ENCODE measurements at places on chromosomes 12 and 14.

DNA sequence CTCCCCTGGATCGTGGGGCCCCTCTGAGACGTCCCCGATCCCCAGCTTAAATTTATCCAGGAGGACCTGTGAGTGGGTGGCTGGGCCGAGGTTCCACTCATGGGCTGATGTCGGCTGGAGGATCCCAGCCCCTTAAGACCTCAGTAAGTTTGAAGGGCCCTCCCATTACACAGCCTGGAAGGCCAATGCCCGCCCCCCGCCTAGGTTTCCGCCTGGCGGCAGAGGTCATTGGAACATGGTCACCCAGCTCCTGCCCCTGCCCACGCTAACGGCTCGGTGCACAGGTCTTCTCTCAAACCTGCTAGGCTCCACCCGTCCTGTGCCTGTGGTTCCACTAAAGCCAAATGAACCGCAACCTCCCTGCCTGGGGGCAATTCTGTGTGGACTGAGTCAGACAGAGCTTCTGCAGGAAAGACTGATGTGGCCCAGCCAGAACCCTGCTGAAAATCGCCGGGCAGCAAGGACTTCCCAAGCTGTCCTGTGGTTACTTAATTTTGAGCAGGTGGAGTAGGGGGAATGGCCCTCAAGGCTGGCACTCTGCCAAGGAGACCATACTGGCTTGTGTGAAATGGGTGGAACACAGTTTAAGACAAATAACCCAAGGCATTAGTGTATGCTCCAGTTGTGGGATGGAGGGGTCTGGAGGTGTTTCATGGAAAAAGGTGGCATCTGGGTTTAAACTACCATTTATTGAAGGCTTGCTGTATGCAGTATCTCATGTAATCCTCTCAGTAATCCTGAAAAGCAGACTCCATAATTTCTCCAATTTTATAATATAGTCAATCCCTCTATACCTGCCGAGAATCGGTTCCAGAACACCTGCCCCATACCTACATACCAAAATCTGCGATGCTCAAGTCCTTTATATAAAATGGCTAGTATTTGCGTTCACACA, 903 bp upstream of the NT5DC3 start:
- peak; percentile 74 for DNase-seq

DNA sequence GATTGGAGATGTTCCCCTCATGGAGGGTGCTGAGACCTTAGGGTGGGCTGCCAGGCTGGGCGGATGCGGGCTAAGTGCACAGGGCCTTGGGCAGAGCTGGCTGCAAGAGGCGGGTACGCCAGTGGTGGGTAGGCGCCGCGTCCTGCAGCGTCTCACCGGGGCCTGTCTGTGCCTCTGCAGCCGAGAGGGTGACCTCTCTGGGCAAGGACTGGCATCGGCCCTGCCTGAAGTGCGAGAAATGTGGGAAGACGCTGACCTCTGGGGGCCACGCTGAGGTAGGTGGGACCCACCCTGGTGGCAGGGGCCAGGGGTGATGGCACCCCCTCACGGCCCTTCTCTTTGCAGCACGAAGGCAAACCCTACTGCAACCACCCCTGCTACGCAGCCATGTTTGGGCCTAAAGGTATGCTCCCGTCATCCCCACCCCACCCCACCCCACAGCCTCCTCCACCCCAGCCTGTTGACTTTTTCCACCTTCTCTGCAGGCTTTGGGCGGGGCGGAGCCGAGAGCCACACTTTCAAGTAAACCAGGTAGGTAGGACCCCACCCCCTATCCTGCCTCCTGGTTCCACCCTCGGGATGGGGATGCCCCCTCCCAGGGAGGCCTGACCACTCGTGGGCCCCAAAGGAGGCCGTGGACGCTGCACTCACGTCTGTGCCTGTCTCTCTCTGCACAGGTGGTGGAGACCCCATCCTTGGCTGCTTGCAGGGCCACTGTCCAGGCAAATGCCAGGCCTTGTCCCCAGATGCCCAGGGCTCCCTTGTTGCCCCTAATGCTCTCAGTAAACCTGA, 1.5 kb downstream of the CRIP1 start:
- DNase-seq: no peak

GRCh38 chr12:116366456-116366776, 88.9 kb upstream of the MED13L start:
- no peak for DNase-seq

DNA sequence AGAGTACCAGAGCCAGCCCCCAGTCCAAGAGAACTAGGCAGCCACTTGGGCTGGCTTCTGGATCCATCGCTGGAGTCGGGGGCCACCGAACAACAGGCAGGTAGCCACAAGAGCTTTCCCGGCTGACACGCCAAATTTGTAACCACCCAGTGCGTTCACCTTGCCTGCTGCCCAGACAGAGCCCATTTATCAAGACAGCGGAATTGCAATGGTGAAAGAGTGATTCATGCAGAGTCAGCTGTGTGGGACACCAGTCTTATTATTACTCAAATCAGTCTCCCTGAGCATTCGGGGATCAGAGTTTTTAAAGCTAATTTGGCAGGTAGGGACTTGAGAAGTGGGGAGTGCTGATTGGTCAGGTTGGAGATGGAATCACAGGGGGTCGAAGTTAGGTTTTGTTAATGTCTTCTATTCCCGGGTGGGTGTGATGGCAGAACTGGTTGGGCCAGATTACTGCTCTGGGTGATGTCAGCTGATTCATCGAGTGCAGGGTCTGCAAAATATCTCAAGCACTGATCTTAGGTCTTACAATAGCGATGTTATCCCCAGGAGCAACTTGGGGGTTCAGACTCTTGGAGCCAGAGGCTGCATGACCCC, 64.3 kb downstream of the PDE6H start:
- no peak for DNase-seq

DNA sequence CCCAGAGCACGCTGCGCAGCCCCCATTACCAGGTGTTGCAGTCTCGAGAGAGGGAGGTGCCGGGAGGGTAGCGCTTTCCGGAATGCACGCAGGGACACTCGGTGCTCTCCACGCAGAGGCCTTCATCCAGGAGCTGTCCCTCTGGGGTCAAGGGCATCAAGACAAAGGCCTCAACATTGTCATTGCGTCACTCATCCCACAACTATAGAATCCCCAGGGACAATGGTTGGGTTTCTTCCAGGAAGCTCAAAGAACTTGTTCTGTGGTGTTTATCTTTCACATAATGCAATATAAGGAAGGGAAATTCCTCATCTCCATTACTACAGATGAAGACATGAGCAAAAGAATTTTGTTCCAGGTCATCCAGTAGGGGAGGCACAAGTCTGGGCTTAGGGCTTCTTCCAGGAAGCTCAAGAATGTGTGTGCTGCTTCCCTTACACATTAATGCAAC, 52.1 kb downstream of the VWF start:
- no peak for DNase-seq

DNA sequence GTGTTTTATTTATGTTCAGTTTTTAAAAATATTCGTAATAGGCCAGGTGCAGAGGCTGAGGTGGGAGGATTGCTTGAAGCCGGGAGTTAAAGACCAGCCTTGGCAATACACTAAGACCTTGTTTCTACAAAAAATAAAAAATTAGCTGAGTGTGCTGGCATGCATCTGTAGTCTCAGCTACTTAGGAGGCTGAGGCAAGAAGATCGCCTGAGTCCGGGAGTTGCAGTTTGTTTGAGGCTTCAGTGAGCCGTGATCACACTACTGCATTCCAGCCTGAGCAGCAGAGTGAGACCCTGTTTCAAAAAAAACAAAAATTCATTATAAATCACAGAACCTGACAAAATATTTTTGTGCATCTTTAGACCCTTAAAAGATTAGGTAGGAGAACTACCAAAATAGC, 240.1 kb upstream of the ARHGAP5 start:
- DNase-seq: no peak

- DNase-seq: no peak
These were observed 236.4 kb downstream of the PCNX1 start for GRCh38 chr14:71143381-71144290.
